Subcutaneous preadipocyte (primary cell): ENCODE measurements at places on chromosomes 3 and 15. TPM values are rescaled to one million over a fixed set of nuclear protein-coding genes. Genes with fewer than 3 reads are reported as not detected.

RLBP1 gene
- total RNA-seq, result not detected in 2 replicates

CYP19A1 gene
- 6.3 and 34.5 TPM in 2 replicates for total RNA-seq

ACKR2 gene
- total RNA-seq, result 0.20 TPM in 1 of 2 replicates, not detected in the other

GXYLT2 gene
- 24.6 and 32.6 TPM in 2 replicates for total RNA-seq

MAPKAPK3 gene
- total RNA-seq, result 122 and 213 TPM in 2 replicates

TP63 gene
- under 0.01 TPM in 2 replicates for total RNA-seq

CACNA2D2 gene
- total RNA-seq, result not detected in 2 replicates

ALS2CL gene
- total RNA-seq, result 0.37 and 0.59 TPM in 2 replicates

ABHD14A gene
- total RNA-seq, result 6.8 and 13.6 TPM in 2 replicates

GOLGA6L4 gene
- 0.37 and 0.78 TPM in 2 replicates for total RNA-seq
